ENCODE measurements at places on chromosomes 2 and 18. TPM values are rescaled to one million over a fixed set of nuclear protein-coding genes. Genes with fewer than 3 reads are reported as not detected.

The LDLRAD4 gene
- 3.0 TPM for total RNA-seq

DNA sequence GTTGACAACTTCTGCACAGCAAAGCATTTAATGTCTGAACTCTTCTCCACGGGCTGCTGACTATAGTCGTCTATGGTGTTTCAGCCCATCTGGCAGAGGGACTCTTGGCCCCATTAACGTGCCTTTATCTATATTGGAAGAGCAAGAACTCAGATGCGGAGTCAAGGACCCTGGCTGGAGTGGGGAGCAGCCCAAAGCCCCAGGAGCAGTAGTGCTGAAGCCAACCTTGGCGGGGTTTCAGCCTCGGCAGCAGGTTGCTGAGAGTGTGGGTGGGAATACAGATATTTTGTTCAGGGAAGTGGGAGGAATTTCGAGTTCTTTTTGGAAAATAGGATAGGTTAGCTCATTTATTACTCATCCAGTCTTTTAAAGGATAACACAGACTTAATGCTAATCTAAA is 34.2 kb downstream of the TMEM17 start:
- no peak for ATAC-seq

- no peak for ATAC-seq
Observed at GRCh38 chr18:13660510-13660909, 65.8 kb downstream of the FAM210A start.

The CTAGE1 gene
- total RNA-seq, result not detected

The RRM2 gene
- 66.4 TPM for total RNA-seq

- no peak for ATAC-seq
Observed at GRCh38 chr2:216700781-216701180, 5.4 kb upstream of the IGFBP5 start.

DNA sequence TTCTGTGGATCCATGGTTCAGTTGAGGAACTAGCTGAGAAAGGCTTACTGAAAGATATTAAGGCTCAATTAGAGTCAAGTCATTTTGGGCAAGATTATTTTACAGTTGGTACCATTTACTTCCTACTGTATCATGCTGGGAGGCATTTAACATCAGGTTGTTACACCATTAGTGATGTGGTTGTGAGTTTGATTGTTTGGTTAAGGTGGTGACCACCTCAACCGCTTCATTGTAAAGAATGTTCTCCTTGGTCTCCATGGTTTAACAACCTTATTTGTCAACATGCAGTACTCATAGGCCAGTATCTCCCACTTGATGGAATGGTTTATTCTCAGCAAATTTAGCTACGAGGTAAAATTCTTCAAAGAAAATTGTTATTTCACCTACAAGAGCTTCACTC is 34.1 kb downstream of the HRH4 start:
- ATAC-seq, result no peak
